Anterior cingulate cortex (tissue), 58 donors: ENCODE measurements at places on chromosomes 2 and 18.
A peak's percentile ranks its signal among the peaks of the same experiment; 100 is the strongest.

DNA sequence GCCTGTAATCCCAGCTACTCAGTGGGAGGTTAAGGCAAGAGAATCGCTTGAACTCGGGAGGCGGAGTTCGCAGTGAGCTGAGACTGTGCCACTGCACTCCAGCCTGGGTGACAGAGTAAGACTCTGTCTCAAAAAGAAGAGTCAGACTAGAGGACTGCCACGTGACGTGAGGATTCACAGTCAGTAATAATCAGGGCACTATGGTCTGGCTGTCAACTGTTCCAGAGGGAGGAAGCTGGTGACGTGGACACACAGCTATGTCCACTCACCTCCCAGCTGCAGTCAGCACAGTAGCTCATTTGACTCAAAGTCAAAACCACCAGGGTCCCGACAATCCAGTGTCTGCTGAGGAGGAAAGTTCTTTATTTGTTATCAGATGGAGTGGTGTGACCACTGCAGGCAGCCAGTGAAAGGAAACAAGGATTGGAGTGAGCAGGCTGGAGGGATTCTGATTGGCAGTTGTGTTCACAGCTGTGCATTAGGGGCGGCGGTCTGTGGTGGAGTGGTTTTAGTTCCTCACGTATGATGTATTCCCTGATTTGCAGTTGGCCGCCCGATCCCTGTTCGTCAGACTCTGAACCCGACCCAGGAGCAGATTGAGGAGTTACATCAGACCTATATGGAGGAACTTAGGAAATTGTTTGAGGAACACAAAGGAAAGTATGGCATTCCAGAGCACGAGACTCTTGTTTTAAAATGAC is 37.9 kb downstream of the MOGAT1 start:
- DNase-seq = peak; percentile 49

DNA sequence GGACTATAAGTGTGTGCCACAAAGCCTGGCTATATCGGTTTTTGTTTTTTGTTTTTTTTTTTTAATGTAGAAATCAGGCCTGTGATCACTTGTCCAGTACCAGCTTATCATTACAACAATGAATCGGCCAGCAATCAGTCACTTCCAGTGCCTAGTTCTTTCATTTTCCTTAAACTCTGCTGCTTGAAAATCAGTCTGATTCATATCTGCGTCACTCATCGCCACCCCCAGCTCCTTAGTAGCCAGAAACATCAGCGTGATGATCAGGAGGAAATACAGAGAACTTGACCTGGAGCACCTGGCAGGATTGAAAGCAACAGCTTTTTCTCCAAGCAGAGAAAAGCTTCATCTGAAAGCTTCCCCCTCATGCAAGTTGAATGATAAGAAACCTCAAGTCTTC is 75.4 kb downstream of the SPTBN1 start:
- DNase-seq = no peak

DNA sequence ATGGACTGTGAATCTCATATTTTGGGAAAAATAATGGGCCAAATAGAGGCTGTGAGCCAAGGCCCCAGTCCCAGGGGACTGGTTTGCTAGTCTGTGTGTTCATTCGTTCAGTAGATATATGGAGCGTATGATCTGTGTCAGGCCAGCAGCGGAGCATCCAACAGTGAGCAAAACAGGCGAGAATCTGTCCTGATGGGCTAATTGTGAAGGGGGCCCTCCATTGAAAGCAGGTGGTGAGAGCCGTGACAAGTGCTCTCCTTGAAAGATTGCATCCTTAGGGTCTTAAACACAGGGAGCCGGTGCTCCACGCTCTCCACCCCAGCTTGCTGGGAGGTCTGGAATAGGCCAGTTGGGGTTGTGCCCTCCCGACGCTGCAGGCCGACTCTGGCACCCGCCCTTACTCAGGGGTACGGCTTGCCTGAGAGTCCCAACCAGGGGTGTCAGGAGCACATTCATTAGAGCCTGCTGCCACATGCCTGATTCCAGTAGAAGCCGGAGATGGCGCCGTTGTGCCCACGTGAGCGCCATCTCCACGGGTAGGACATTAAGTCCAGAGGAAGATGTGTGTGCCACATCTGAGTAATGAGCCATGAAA is 213.3 kb downstream of the SH3RF3 start:
- DNase-seq = no peak

GRCh38 chr18:70292628-70293027 is 3.8 kb downstream of the SOCS6 start:
- no peak for DNase-seq

- DNase-seq = no peak
These were observed 143.5 kb upstream of the NCK2 start for GRCh38 chr2:105600949-105601794.

GRCh38 chr18:32511147-32511546 is 40.5 kb upstream of the GAREM1 start:
- DNase-seq = no peak

DNA sequence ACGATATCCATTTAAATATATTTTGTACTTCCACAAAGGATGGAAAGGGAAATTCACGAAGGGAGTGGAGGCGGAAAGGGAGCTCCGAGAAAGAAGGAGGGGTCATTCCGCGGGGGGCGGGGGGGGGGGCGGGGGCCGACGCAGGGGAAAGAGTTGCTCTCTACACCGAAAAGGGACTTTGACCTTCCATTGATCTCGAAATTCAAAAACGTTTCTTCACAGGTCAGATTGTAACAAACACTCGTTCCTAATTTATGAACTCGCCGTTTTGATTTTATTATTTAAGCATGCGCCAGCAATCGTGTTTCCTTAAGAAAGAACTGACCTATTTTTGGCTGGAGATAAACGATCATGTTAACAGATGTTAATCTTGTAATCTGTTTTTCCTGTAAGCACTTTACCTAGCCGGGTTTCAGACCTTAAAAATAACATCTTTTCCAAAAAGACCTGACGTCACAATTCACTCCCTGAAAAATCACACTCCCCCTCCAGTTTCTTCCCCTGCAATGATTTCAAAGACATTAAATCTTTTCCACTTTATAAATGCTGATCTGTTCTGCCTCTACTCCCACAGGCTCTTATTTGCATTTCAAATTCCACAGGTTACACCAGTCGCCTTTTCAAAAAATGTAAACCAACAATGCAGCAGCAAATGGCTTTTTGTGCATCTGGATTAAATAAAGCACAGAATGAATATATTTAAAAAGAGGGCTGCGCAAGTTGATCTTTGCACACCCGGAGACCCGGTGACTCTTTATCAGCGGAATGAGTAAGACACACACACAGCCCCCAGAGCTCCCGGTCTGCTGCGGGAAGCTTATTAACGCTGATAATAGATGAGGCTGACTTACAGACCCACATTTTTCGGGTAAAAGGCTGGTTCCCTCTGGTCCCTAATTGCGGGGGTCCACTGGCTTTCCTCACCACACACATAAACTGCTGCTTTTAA is 1.6 kb downstream of the ZNF516 start:
- DNase-seq = no peak

DNA sequence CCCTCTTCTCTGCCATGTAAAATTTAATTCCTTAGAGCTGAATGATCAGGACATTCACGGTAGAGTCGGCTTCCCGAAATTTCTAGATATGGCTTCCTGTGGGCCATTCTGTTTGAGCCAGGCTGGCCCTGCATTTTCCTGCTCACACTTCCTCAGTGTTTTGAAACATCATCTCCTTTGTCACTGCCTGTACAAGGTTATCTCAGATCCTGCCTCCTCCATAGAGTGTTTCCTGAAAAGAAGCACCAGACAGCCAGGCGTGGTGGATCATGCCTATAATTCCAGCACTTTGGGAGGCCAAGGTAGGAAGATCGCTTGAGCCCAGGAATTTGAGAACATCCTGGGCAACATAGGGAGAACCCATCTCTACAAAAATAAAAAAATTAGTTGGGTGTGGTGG is 43.6 kb downstream of the GRHL1 start:
- no peak for DNase-seq

GRCh38 chr2:72008608-72009007 is 139.1 kb downstream of the CYP26B1 start:
- no peak for DNase-seq

DNA sequence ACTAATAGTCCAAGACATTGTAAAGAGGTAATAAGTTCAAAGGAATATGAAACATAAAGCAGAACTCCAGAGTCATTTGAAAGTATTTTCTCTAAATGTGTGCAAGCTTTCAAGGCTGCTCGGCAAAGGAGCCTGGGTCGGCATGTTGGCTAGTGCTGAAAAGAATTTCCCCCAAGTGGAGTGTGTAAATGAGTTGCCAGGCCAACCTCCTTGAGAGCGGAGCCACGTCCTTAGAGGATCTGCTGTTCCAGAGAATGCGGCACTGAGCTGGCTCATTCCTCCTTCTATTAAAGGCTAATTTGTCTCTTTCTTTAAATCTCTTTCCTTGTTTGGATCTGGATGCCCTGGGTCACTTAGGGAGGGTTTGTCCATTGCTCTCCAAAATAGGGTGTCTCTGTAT is 127.5 kb downstream of the RDH14 start:
- DNase-seq = no peak

DNA sequence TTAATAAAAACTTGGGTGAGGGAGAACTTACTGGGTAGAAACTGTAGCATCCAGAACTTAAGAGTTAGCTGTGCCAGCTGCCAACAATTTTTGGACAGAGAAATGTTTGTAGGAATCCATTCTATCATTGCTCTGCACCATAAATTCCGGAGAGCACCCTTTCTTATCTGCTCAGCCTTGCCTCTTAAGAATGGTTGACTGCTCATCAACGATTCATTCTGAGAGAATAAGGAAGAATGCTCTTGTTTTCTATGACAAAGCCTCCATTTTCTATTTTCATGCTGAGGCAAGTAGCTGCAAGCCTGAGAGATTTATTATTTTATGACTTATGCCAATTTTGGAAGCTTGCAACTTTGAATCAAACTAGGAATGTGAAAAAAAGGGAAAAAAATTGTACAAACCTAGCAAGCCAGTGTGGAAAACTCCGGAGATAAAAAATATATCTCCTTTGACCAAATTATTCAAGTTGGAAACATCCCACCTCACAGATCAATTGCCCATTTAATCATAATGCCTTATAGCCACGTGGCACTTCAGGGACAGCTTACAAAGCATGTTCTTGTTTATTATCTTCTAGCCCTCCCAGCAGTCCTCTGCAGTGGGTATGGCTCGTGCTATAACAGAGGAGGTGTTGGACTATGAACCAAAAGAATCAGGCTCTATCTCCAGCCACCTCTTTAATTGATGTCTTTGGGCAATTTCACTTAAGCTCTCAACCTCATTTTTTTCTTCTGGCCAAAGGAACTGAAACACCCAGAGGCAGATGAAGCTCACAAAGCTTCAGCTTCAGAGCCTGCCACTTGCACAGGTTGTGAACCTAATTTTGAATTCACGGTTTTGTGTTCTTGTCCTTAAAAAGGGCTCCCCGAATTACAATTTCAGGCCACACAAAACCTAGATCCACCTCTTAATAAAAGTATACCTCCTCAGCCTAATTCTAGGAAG is 40.9 kb upstream of the ATL2 start:
- no peak for DNase-seq

GRCh38 chr2:120231564-120231973 is 8.4 kb upstream of the TMEM185B start:
- DNase-seq = no peak

DNA sequence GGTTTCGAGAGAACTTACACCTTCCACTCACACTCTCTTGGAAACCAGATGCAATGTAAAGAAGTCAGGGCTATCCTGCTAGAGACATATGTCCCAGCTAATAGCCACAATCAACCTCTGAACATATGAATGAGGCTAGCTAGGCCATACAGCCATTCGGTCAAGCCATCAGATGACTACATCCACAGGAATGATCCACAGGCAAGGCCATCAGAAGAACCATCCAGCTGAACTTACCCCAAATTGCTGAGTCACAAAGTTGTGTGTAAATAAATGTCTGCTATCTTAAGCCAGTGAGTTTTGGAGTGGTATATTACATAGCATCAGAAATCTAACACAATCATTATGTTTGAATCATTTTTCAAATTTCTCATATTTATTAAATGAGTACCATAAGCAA is 5.2 kb upstream of the SPAST start:
- DNase-seq = no peak

DNA sequence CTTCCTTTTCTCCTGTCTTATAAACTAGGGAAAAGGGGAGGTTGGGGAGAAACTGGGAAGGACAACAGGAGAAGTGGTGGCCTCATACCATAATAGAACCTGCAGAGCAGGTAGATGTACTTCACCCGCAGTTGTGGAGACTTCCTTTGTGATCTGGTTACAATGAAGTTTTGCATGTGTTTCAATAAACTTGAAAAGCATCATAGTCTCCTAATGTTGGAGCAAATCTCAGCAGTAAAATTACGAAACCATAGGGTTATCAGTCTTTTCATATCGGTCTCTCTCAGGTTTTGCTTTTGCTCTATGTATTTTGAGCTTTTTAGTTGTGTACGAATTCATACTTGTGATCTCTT is 30.5 kb downstream of the ANO7 start:
- no peak for DNase-seq

DNA sequence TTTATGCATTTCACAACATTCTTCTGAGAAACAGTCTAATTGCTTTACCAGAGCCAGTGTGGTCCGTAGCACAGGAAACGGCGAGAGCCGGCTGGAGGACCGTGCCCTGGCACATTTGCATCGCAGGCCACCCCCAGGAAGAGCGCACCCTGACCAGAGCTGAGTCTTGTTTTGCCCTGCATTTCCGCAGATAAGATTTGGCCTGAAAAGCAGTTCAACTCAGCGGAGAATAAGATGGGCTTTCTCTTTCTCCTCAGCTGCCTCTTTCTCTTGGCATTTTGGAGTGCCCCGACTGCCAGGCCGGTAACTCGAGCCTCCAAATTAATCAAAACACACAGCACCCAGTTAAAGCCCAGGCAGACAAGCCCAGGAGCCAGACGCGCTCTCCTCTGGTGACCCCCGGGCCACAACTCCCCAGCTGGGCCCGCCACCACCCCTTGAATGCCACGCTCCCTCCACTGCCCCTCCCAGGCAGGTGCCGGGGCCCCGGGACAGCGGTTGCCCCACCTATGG is 464 bp downstream of the COL4A4 start:
- no peak for DNase-seq

DNA sequence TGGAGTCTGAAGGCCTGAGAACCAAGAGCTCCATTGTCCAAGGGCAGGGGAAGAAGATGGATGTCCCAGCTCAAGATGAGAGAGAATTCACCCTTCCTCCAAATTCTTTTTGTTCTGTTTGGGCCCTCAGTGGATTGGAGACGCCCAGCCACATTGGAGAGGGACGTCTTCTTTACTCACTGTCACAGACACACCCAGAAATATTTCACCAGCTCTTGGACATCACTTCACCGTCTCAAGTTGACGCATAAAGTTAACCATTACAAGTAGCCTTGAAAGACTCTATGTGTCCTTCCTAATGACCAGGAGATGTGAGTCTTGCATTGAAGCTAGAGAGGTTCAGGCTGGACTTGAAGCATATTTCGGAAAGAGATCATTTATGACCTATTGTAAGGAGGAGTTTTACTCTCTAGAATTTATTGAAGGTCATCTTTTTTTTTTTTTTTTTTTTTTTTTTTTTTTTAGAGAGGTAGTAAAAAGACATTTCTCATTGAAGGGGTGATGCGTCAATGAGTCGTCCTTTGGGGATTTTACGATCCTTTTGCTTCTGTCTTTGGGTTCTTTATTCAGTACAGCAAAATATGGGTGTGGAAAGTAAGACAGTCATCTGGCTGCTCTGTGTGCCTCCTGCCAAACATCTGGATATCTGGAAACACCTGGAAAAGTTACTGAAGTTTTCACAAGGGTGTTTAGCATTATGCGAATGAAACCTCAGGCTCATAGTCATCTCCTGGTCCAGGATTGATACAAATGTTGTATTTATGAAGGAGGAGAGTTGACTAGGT is 118.1 kb downstream of the PRPF40A start:
- no peak for DNase-seq

- DNase-seq = no peak
These were observed 23.2 kb upstream of the ACVR1 start for GRCh38 chr2:157899125-157899839.
